ENCODE measurements at places on chromosomes 7 and 10.
A peak's percentile ranks its signal among the peaks of the same experiment; 100 is the strongest.

DNA sequence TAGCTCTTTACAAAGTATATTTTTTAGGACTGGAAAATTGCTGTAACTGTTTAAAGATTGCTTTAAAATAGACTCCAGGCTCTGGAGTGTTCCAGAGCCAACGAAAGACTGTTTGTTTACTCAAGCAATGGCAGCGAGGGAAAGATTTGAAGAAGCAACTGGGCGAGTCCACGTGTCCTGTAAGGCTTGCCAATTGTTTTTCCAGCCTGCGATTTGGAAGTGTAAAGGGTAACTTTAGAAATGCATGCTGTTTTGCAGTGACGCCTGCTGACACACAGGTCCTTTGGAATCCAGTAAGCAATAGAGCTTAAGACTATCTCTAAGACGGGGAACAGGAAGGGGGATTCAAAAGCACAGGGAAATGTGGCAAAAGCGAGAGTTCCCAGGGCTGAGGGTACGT is 55.8 kb downstream of the TACC2 start:
- H3K27me3 ChIP-seq: peaks cover 18% of the 10 kb centered on the region
- DNase-seq: no peak
- H3K36me3 ChIP-seq: no peaks in the 10 kb centered on the region
- H3K27ac ChIP-seq: no peak overlapping the region
- no peak overlapping the region for H3K4me3 ChIP-seq
- H3K4me1 ChIP-seq: no peaks in the 10 kb centered on the region

- peaks cover 6% of the 10 kb centered on the region for H3K4me1 ChIP-seq
- H3K27me3 ChIP-seq: no peaks in the 10 kb centered on the region
- DNase-seq: no peak
- H3K27ac ChIP-seq: no peak overlapping the region
- no peaks in the 10 kb centered on the region for H3K36me3 ChIP-seq
Measured at GRCh38 chr7:101813402-101814019, 3.9 kb upstream of the CUX1 start.

DNA sequence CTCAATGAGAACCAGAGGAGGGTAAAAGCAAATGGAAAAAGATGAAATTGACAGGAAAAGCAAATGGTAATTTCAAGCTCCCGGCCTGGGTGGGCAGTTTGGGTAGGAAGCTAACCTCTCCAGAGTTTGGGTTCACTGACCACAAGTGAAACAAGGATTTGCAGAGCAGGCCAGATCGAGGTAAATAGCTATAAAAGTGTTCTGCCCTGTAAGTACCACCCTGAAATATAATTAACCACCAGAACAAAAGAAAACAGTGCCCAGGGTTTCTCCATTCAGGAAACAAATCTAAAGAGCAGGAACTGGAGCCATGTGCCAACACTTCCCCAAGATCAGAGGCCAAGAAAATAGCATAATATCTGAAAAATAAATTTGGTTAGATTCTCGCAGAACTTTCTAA is 276.7 kb upstream of the MEOX2 start:
- no peak for DNase-seq
- no peaks in the 10 kb centered on the region for H3K27me3 ChIP-seq
- no peak overlapping the region for H3K27ac ChIP-seq
- no peak overlapping the region for H3K4me3 ChIP-seq
- H3K4me1 ChIP-seq: no peaks in the 10 kb centered on the region

DNA sequence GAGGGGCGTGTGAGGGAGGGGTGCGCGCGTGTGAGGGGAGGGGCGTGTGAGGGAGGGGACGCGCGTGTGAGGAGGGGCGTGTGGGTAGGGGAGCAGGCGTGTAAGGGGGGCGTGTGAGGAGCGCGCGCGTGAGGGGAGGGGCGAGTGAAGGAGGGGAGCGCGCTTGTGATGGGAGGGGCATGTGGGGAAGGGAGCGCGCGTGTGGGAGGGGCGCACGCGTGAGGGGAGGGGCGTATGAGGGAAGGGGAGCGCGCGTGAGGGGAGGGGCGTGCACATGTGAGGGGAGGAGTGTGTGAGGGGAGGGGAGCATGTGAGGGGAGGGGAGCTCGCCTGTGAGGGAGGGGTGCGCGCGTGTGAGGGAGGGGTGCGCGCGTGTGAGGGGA is 19.1 kb downstream of the MXI1 start:
- H3K27ac ChIP-seq: peak overlapping the region; percentile 99
- peak; percentile 72 for DNase-seq
- peaks cover 34% of the 10 kb centered on the region for H3K4me1 ChIP-seq

- H3K36me3 ChIP-seq: peaks cover 6% of the 10 kb centered on the region
- H3K4me3 ChIP-seq: no peak overlapping the region
- peaks cover 33% of the 10 kb centered on the region for H3K27me3 ChIP-seq
- DNase-seq: no peak
- H3K27ac ChIP-seq: no peak overlapping the region
Measured at GRCh38 chr7:29995652-29996051, 6.1 kb upstream of the SCRN1 start.

- no peaks in the 10 kb centered on the region for H3K27me3 ChIP-seq
- peaks cover 44% of the 10 kb centered on the region for H3K4me1 ChIP-seq
- peak overlapping the region; percentile 54 for H3K4me3 ChIP-seq
- DNase-seq: no peak
- peaks cover 55% of the 10 kb centered on the region for H3K36me3 ChIP-seq
Measured at GRCh38 chr7:44066111-44066460, 719 bp upstream of the PGAM2 start.

DNA sequence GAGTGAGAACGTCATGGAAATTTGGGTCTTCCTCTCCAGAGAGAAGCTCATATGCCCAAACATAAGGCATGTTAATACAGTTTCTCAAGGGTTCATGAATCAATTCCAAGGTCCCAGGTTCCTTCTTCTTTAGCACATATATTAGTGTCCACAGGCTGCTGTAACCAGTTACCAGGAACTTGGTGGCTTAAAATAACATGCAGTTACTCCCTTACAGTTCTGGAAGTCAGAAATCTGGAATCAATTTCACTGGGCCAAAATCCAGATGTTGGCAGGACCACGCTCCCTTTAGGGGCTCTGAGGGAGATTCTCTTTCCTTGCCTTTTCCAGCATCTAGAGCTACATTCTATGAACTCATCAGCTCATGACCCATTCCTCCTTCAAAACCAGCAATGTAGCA is 64.8 kb downstream of the MRC1 start:
- no peaks in the 10 kb centered on the region for H3K27me3 ChIP-seq
- no peak for DNase-seq
- H3K36me3 ChIP-seq: no peaks in the 10 kb centered on the region

- H3K27ac ChIP-seq: no peak overlapping the region
- DNase-seq: no peak
- peaks cover 25% of the 10 kb centered on the region for H3K27me3 ChIP-seq
Measured at GRCh38 chr10:114051714-114052113, 8.0 kb downstream of the ADRB1 start.

DNA sequence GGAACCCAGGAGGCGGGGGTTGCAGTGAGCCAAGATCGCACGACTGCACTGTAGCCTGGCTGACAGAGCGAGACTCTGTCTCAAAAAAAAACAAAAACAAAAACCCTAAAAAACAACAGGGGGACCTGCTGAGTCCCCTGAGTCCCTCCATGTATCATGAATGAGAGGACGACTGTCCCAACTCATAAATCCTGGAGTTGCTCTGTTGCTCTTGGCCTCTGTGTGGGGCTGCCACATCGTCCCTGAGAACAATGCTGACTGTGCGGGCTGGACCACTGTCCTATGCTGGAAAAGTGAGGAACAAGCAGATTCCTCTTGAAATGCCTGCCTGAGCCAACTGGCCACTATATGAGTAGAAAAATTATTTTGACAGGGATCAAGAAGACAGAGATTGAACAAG is 122.5 kb downstream of the IDE start:
- no peaks in the 10 kb centered on the region for H3K4me1 ChIP-seq
- H3K27me3 ChIP-seq: no peaks in the 10 kb centered on the region
- no peak overlapping the region for H3K4me3 ChIP-seq
- H3K36me3 ChIP-seq: peaks cover 15% of the 10 kb centered on the region
- DNase-seq: no peak

DNA sequence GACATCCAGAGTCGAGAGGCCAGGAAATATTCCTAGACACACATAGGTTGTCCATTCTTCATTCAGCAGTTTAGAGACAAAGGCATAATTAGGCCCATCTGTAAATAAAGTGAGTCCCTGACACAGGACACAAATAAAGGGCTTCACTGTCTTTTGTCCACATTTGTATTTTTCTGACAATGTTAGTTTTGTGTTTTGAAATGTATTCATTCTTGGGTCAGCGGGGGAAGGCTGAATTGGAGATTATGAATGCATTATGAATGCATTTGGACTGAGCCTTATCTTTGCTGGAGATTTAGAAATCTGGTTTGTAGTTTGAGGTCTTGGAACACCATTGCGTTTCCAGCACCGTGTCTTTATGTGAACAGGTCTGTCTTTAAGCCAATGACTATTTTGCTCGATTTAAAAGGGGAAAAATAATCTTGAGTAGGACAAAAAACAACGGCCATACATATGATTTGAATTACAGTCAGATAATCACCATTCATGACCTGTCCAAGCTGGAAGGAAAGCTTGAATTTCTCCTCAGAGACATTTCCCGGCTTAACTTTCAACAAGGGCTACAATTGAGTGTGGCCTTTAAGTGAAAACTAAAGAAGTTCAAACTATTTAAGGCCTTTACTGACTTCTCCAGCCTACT is 334.8 kb downstream of the WDR11 start:
- H3K4me3 ChIP-seq: no peak overlapping the region
- no peak overlapping the region for H3K27ac ChIP-seq
- DNase-seq: no peak

- DNase-seq: no peak
- H3K36me3 ChIP-seq: no peaks in the 10 kb centered on the region
- H3K4me1 ChIP-seq: no peaks in the 10 kb centered on the region
- H3K27ac ChIP-seq: no peak overlapping the region
- no peak overlapping the region for H3K4me3 ChIP-seq
Measured at GRCh38 chr7:154770361-154770760, 232.6 kb downstream of the PAXIP1 start.

DNA sequence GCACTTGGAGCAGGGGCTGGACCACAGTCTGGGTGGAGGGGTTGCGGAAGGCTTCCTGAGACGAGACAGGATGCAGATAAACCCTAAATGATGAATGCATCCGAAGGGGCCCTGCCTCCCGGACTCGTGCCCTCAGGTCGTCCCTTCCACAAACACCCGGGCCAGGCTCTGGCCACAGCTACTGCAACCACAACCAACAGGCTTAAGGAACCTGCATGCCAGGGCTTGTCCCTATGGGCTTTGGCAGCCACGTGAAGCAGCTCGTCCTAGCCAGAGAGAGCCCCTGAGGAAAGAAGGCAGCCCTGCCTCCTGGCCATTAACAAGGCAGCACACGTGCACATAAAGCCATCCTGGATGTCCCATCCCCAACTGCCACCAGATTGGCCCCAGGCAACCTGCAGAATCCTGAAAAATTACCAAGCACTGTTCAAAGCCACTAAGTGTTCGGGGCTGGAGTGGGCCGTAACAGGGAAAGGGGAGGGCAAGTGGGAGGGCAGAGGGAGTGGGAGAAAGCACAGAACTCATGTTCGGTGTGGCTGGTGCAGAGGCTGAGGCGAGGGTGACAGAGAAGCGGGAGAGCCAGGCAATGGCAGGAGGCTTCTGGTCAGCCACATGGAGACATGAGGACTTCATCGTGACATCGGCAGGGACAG is 62.7 kb downstream of the MAD1L1 start:
- H3K27me3 ChIP-seq: no peaks in the 10 kb centered on the region
- peaks cover 10% of the 10 kb centered on the region for H3K4me1 ChIP-seq
- DNase-seq: no peak
- no peak overlapping the region for H3K4me3 ChIP-seq
- H3K36me3 ChIP-seq: peaks cover 64% of the 10 kb centered on the region

- no peaks in the 10 kb centered on the region for H3K27me3 ChIP-seq
- H3K36me3 ChIP-seq: no peaks in the 10 kb centered on the region
- H3K27ac ChIP-seq: no peak overlapping the region
- DNase-seq: no peak
- no peaks in the 10 kb centered on the region for H3K4me1 ChIP-seq
Measured at GRCh38 chr7:34260279-34260678, 354.9 kb downstream of the BMPER start.

- no peaks in the 10 kb centered on the region for H3K36me3 ChIP-seq
- H3K27ac ChIP-seq: no peak overlapping the region
- no peak overlapping the region for H3K4me3 ChIP-seq
- DNase-seq: no peak
- peaks cover 5% of the 10 kb centered on the region for H3K4me1 ChIP-seq
Measured at GRCh38 chr7:12629816-12630512, 57.5 kb upstream of the ARL4A start.

- H3K4me3 ChIP-seq: no peak overlapping the region
- DNase-seq: no peak
- H3K4me1 ChIP-seq: no peaks in the 10 kb centered on the region
- H3K36me3 ChIP-seq: no peaks in the 10 kb centered on the region
- no peaks in the 10 kb centered on the region for H3K27me3 ChIP-seq
- no peak overlapping the region for H3K27ac ChIP-seq
Measured at GRCh38 chr7:51187941-51188340, 128.7 kb downstream of the COBL start.

DNA sequence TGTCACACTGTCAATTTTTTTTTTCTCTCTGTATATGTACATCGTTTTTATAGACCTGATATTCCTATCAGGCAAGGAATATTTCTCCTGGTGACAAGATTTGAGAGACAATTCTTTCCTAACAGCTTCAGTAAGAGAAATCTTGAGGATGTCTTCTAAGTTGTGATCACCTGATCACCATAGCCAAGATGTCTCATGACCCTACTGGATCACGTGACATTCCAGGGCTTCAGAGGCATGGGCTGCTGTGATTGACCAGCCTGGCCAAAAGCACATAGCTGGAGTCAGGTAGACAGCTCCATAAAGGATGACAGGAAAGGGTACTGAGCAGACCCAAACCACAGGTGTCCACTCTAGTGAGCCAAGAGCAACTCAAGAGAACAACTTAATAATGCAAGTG is 444.9 kb downstream of the SORCS3 start:
- H3K4me3 ChIP-seq: no peak overlapping the region
- H3K4me1 ChIP-seq: no peaks in the 10 kb centered on the region
- H3K36me3 ChIP-seq: no peaks in the 10 kb centered on the region

DNA sequence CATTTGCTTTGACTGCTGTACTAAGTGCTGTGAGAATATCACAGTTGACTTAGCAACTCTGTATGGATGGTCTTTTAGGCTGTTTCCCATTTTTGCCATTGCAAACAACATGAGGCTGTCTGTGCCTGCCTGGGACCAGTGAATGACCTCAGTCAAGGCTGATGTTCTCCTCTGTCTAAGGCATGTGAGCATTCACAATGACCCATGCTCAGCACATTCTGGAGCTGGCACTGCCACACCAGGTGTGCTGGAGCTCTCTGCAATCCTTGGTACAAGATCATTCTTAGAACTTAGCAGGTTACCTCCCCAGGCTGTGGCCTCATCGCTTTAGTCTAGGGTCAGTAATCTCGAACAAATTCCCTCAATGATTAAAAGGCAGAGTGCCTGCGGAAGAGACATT is 61.9 kb downstream of the SH3PXD2A start:
- no peak overlapping the region for H3K27ac ChIP-seq
- DNase-seq: no peak
- no peak overlapping the region for H3K4me3 ChIP-seq
- no peaks in the 10 kb centered on the region for H3K27me3 ChIP-seq

DNA sequence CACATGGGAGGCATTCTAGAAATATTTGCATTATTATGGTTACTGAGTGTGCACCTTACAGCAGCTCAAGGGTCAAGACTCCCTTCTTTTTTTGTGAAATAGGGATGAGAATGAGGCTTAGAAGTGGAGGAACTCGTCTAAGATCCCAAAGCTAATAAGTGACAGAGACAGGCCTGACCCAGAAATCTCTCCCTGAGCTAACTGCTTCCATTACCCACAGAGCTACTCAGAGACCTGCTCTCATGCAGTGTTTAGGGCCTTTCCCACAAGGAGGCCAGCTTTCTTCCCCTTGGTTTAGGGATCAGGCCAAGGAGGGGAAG is 301.7 kb downstream of the RPS24 start:
- no peaks in the 10 kb centered on the region for H3K4me1 ChIP-seq
- H3K27me3 ChIP-seq: peaks cover 21% of the 10 kb centered on the region
- H3K4me3 ChIP-seq: no peak overlapping the region
- no peak for DNase-seq
- H3K27ac ChIP-seq: no peak overlapping the region

All from stimulated activated naive B cell treated with anti-CD40 and anti-IgM and Interleukin-4, amounts not matched to agents 10 μg/mL and 1 μg/mL and 100 μg/mL, for 72 hours (primary cell).